Left lobe of liver (tissue), 2 donors: ENCODE measurements at places on chromosomes 5 and 9. TPM values are rescaled to one million over a fixed set of nuclear protein-coding genes. Genes with fewer than 3 reads are reported as not detected.

- DNase-seq = no peak
Measured at GRCh38 chr5:34574936-34575467, 81.1 kb upstream of the RAI14 start.

DNA sequence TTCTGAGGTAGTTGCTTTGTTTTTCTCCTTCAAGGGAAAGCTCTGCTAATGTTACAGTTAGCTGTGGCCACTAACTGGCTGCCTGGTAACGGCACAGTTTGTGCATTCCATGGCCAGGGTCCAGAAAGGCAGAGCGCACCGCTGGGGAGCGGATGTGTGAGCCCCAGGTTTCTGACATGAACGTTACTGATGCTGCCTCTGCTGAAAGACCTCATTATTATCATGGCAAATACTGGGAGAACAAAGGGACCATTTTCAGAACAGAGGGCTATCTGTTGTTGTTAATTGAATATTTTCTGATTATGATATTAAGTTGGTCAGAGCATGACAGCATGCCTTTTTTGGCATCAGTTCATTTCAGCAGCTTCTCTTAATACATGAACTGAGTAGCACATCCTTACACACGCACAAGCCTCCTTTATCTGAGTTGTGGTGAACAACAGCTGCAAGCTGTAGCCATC, 134.1 kb downstream of the NUDT12 start:
- no peak for DNase-seq

DNA sequence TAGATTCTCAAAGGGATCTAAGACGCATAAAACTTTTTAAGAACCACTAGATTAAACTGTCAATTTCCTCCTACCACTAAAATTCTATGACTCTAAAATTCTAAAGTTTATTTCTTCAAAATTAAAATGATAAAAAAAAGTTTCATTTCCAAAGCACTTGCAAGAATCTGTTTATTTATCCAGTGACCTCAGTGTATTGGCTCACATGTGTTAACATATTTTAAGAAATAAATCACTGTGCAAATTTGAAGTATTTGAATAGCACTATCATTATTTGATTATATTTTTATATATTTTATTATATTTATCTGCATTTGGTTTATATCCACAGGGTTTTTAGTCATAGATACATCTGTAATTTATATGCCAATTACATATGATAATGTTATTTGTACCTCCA, 62.2 kb upstream of the SLC12A2 start:
- no peak for DNase-seq

- DNase-seq = no peak
Measured at GRCh38 chr5:15966066-15966640, 213.4 kb downstream of the MARCHF11 start.

DNA sequence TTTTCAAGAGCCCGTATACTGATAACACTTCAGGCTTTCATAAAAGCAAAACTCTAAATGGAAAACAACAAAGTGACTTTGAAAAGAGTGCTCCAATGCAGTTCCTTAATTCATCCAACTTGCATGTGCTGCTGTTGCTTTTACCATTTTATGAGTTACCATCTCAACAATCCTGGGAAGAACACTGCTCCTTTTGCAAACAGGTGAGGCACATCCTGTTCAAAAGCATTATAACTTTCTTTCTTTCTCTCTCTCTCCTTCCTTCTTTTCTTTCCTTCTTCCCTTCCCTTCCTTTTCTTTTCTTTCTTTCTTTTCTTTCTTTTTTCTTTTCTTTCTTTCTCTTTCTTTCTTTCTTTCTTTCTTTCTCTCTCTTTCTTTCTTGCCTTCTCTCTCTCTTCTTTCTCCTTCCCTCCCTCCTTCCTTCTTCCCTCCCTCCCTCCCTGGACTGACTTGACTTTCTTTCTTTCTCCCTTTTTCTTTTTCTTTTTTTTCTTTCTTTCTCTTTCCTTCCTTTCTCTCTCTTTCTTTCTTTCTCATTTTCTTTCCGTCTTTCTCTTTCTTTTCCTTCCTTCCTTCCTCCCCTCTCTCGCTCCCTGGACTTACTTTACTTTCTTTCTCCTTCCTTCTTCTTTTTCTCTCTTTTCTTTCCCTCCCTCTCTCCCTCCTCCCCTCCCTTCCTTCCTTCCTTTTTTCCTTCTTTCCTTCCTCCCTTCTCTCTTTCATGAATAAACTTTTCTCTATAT, 11.2 kb upstream of the PARP8 start:
- DNase-seq = no peak

DNA sequence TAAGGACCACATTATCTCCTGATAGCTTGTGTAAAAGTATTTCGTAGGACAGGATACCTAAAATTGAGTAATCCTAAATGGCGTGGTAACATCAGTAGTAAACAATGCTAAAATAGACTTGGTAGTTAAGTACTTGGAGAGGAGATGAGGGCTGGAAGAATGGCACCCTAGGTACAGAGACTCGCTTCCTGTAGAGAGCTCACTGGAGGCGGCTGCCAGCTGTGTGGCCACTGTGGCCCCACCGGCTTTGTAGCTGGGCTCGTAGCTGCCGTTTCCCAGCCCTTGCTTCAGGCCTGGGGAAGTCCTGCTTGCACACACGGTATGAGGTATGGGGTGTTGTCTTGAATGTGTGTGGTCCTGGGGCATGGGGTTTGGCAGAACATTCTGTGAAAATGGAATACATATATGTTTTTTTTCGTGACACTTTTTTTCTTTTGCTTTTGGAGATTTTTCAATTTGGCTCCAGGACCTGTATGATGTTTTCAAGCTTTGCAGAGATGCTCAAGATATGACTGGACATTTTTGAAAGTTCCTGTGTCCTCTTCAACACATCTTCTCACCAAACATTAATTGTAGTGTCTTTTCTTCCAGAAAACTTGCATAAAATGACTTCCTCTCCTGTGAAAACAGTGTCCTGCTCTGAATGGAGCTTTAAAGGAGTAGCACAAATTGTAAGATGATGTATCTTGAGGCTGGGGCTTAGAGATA, 58.0 kb downstream of the RCL1 start:
- no peak for DNase-seq

GRCh38 chr9:88753691-88754367, 218.9 kb downstream of the NXNL2 start:
- no peak for DNase-seq

DNA sequence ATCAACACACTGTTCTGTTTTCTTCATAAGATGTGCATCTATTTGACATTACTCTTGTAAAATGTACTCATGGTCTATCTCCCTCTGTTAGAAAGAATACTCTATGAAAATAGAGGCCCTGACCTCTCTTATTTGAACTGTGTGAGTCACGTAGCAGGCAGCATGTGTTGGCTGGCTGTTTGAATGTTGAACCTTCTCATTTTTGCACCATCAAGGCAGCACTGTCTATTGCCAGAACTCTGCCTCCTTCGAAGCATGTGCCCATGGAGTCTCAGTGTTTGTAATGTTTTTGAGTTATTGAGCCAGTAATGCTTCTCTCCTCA, 144.4 kb downstream of the ALDH1A1 start:
- no peak for DNase-seq

DNA sequence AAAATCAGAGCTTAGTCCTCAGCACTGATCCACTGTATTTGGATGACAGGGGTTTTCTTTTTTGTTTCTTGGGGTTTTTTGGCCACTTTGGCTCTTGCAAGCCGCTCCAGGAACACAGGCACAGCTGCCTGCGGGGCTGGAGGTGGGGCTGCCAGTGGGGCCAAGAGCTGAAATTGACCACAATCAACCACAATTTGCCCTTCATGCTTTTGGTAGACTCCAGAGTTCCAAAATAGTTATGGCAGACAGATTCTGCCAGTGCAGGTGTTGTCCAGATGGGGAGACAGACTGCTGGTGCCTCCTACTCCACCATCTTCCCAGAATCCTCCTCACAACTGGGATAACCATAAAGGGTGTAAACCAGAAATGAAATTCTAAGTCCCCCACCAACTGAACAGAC, 36.5 kb downstream of the PLEKHG4B start:
- no peak for DNase-seq

OTULINL gene
- total RNA-seq = 1.4 TPM

- DNase-seq = no peak
Measured at GRCh38 chr5:17832949-17833745, 198.9 kb downstream of the TAF11L14 start.

GLRA1 gene
- not detected for total RNA-seq

DNA sequence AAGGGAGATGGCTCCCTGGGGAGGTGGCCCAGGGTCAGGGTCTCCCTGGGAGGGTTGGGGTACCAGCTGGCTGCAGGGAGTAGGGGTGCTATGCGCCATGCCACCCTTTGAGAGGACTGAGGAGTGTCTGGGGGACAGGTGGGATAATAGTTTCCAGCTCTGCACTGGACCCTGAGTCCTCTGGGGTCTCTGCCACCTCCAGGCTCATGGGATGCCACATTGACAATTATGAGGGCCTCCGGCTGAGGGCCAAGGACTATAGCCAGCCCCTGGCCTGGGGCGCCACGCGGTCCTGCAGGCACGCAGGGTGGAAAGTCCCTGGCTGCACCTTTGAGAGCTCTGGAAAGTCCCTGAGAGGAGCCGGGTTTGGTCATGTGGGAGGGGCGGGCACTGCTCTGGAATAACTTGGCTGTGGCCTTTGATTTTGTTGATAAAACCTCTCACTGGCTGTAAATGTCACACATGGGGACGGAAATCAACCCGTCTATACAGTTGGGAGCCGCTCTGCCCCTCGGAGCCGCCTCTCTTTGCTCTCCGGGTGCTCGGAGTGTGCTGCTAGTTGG, 16.0 kb downstream of the TRAF2 start:
- peak; percentile 87 for DNase-seq

SPATA31C1 gene
- not detected for total RNA-seq

- DNase-seq = peak; percentile 53
Measured at GRCh38 chr5:140042643-140043507, at the start of gene NRG2. TSS of gene NRG2 (minus strand) at chr5:140043299.

GRCh38 chr9:26234865-26235264, 556.6 kb upstream of the TUSC1 start:
- no peak for DNase-seq

GRCh38 chr9:131461166-131461565, 41.6 kb upstream of the POMT1 start:
- no peak for DNase-seq

DNA sequence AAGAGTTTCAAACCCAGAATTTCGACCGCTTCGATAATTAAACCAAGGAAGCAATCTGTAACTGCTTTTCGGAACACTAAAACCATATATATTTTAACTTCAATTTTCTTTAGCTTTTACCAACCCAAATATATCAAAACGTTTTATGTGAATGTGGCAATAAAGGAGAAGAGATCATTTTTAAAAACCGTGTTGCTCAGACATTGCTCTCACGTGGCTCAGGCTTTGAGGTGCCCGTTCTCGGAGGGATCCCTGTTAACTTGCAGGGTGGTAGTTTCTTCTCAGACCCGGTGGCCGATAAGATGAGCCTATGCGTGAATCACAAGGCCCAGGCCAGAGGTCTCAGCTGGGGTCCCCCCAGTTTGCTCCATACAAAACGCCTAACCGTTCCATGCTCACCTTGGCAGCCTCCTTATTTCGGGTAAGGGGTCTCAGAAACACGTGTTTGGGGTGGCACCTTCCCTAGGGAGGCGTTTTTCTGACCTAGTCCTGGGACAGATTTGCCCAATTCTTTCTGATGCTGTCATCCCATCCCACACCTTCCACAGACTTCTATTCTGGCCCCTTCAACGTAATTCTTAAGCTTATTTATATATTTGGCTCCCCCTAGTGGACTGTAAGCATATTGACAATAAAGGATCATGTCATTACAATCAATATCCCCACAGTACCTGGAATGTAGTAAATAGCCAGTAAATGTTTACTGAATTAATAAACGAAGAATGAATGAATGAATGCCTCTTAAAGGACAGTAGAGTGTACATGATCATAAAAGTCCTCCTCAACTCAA, 48.1 kb downstream of the THBS4 start:
- no peak for DNase-seq

- DNase-seq = no peak
Measured at GRCh38 chr9:72322259-72322658, 42.7 kb downstream of the ZFAND5 start.

DNA sequence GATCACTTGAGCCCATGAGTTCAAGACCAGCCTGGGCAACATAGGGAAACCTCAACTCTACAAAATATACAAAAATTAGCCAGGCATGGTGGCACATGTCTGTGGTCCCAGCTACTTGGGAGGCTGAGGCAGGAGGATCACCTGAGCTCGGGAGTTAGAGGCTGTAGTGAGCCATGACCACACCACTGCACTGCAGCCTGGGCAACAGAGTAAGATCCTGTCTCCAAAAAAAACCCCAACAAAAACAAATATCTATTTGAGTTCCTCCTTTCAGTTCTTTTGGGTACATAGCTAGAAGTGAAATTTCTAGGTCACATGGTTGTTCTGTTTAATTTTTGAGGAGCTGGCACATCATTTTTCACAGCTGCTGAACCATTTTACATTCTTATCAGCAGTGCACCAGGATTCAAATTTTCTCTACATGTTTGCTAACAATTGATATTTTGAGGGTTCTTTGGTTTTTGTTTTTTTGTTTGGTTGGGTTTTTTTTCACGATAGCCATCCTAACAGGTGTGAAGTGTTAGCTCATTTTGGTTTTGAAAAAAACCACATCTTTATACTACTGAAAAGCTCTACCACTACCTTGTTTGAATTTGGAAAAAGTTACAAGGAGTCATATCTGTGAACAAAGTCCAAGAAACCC, 176.9 kb upstream of the SLC12A2 start:
- no peak for DNase-seq

- no peak for DNase-seq
Measured at GRCh38 chr5:134116789-134117761, 2.6 kb downstream of the TCF7 start.
